NCI-H82 (cell line): ENCODE measurements at places on chromosomes 16 and 17.

- DNase-seq: no peak
Observed at GRCh38 chr17:80245566-80246265, 14.9 kb upstream of the RNF213 start.

DNA sequence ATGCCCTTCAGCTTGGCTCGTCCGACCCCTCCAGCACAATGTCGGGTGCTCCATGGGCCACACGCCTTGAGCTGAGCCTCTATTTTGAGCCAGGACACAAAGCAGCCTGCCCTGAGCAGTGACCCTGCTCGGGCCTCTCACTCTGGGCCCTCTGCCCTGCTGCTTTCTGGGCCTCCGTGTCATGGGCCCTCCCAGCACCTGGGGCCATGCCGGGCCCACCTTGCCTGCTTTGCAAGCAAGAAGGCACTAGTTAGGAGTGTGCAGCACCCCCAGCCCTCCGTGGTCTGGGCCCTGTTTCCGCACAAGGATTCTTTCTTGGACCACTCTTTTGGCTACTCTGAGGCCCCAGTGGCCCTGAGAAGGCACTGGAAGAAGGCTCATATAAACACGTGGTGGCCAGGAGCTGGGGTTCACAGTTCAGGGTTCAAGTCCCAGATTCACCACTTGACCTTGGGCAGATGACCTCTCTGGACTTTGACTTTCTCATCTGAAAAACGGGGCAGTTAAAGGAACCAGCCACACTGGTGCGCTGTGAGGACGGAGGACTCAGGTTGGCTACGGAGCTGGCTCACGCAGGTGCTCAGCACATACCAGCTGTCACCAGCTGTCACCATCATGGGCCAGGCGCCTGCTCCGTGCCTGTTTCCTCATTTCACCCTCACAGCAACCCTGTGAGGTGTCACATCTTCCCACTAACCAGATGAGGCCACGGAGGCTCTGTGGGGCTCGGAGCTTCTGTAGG, 166.0 kb upstream of the GSE1 start:
- peak; percentile 80 for DNase-seq

DNA sequence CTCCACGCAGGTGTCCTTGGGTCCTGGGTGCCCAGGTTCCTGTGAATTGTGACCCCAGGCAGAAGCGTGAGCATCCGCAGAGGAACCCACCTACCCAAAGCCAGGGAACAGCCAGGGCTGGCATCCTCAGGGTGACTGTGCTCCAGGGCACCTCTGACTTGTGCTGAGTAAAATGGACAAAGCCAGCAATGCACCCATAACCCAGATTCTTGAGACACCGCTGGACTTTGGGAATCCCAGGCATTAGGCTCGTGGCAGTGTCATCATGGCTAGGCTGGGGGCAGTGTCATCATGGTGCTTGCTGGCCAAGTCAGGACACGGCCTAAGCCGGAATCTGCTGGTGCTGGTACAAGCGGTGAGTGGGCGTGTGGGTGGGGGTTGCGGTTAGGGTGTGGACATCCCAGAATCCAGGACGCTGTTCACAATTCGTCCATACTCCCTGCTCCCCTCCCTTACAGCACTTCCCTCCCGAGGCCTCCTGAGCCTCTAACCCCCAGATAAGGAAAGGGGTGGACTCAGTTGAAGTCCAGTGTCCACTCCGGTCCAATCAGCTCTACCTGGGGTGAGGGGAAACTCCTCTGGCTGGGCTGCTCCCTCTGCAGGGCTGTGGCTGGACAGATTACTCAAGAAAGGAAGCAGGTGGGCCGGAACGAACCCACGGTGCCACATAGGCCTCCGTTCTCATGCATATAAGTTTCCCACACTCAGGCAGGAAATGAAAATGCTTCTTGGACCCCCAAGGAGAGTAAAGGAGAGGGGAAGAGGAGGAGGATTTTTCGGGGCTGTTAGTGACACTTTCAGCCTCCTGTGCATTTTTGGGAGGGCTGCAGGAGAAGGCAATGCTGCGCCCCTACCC, 138.9 kb downstream of the SEC14L1 start:
- peak; percentile 40 for DNase-seq

- peak; percentile 61 for DNase-seq
Observed at GRCh38 chr16:14249291-14250032, 178.3 kb downstream of the MRTFB start.

- DNase-seq: no peak
Observed at GRCh38 chr17:41340494-41340893, 10.1 kb downstream of the KRT33A start.

GRCh38 chr17:35804658-35805192, 4.6 kb upstream of the TAF15 start:
- DNase-seq: peak; percentile 92

- DNase-seq: no peak
Observed at GRCh38 chr17:82375359-82376041, 3.9 kb downstream of the UTS2R start.

GRCh38 chr16:6483469-6484033, 849.1 kb upstream of the RBFOX1 start:
- peak; percentile 60 for DNase-seq
